ENCODE measurements at places on chromosomes 3 and 15.

DNA sequence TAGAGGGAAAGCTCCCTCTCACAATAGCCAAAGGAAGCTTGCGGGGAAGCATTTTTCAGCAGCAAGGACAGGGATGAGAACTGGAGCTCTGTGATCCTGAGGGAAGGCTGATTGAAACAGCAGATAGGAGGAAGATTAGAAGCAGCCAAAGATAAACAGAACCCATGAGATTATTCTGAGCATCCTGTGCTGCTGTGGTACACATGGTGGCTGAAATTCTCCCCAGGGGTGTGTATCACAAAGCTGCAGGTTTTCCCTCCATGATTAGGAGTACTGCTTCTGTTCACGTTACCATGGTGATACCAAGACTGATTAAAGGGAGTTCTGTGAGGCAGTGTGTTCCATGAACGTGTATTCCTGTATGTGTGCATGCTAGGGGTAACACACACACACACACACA, 30.3 kb upstream of the PSMD6 start:
- no peak for DNase-seq

- no peak for DNase-seq
These were observed 127.0 kb downstream of the MBNL1 start for GRCh38 chr3:152395764-152396163.

- DNase-seq = no peak
These were observed 138.7 kb downstream of the CHL1 start for GRCh38 chr3:335240-335639.

- no peak for DNase-seq
These were observed 35.4 kb downstream of the CP start for GRCh38 chr3:149186219-149186618.

GRCh38 chr15:47685141-47685870, 32.0 kb upstream of the SEMA6D start:
- DNase-seq = peak; percentile 77

DNA sequence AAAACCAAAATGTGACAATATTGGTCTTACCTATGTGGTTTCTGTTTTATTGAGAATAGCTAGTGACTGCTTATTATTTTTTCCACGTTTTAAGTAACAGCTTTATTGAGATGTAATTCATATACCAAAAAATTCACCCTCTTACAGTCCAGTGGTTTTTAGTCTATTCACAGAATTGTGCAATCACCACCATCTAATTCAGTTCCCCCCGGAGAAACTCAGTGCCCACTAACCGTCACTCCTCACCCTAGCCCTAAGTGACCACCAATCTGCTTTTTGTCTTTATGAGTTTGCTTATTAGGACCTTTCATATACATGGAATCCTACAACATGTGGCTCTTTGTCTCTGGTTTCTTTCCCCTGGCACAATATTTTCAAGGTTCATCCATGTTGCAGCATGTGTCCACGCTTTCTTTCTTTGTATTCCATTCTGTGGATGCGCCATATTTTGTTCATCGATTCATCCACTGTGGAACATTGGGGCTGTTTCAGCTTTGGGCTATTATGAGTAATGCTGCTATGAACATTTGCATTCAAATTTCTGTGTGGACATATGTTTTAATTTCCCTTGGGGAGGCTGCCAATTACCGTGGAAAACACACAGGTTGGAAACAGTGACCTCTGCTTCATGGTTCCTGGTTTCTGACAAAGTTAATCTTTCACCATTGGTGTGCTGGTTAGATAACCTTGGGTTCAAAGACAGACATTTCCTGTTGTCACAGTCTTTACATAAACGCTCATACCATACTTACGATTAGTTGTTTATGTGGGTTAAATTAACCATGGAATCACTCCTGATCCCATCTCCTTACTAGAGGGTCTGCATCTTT, 3.2 kb upstream of the BCL2L10 start:
- no peak for DNase-seq

DNA sequence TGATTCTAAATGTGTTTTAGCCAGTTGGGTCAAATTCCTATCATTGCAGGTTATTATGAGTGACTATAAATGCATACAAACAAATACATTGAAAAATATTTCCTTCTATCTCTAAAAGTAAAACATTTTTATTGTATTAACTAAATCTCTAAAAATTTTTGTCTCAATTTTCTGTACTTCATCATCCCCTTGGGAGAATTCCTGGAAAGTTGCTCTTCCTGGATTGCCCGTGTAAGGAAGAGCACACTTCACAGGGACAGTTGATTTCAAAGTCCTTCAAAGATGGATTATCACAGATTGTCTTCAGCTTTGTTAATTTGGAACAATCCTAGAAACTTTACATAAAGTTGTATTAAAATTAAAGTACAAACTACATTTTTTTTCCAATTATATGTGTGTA, 595.6 kb downstream of the ROBO1 start:
- peak; percentile 1 for DNase-seq

DNA sequence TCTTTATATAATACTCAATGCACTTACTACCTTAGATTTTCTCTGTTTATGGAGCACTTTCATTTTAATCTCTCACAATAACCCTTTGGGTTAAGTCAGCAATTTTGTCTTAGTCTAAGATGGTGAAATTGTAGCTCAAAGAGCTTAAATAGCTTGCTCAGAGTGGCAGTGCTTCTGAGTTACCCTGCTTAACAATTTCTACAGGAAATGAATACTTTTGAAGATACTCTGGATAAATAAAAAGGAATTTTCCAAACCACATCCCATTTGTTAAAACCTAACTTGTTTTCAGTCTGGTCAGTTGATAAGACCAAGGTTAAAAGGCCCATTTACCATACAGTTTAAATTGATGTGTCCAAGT, 37.2 kb downstream of the HMG20A start:
- peak; percentile 63 for DNase-seq

- DNase-seq = no peak
These were observed 15.2 kb downstream of the ITIH3 start for GRCh38 chr3:52809662-52810377.

- DNase-seq = no peak
These were observed 21.9 kb downstream of the CACNA1D start for GRCh38 chr3:53516339-53516738.

GRCh38 chr3:48599077-48599501, 4.0 kb upstream of the COL7A1 start:
- DNase-seq = no peak

DNA sequence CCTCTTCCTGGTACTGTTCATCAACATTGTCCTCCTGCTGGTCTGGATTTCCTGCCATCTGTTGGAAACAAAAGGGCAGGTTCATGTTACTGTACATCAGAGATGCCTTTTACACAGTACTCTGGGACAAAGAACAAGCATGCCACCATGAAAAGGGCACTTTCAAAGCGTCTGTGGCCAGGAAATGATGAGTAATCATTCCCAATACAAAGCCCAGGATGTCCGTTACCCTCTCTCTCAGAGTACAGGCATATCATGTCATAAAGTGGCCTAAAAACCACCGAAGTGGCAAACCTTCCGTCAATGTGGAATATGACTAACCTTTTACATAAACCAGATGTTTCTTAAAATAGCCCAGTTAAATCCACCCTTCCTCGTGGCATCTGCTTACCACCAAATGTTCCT, 71.2 kb downstream of the GOLIM4 start:
- peak; percentile 79 for DNase-seq

DNA sequence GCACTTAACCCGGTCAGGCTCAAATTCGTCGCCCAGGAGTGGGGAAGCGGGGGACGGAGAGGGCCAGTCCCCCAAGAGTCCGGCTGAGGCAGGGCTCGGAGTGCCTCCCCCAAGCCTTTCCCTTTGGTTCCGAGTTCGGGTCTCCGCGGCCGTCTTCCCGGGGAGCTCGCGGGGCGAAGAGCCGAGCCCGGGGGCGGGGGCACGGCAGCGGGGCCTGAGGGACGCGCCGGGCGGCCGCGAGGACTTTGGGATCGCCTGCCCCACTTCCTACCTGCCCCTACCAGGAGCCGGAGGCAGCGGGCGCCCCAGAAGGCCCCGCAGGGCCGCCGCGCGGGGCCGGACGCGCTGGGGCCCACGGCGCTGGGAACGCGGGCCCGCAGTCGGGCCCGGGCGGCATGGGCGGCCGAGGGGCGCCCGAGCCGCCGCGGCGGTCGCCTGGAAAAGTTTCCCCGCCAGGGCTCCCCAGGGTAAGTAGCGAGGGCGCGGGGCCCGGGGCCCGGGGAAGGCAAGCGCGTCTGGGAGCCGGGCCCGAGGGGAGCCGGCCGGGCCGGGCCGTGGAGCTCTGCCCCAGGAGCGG, 2.8 kb downstream of the FURIN start:
- DNase-seq = peak; percentile 51

GRCh38 chr15:64877435-64877834, 34.3 kb upstream of the ANKDD1A start:
- DNase-seq = no peak
